ENCODE measurements at places on chromosomes 12 and 14.

DNA sequence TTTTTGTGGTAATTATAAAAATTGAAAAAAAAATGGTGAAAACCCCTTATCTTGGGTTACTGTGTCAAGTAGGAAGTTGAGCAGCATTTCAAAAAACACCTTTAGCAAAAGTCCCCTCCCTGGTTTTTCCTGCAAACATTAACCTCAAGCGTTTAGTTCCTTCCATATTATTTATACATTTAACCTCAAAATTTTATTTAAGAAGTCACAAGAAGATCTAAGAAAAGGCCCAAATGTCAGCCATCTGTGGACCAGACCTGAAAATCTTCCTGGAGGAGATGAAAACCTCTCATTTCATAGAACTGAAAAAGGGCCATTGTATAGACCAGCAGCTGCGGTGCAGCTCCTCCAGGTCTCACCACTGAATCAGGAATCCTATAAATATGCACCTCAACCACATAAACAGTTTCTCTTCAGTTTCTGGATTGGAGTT, 40.4 kb upstream of the BTG1 start:
- no peak for DNase-seq

GRCh38 chr14:76924371-76925096, 98.3 kb downstream of the LRRC74A start:
- DNase-seq = peak; percentile 63

GRCh38 chr12:131912518-131913274, 16.4 kb upstream of the PUS1 start:
- DNase-seq = peak; percentile 67

GRCh38 chr14:102544046-102544746, 34.6 kb upstream of the ANKRD9 start:
- no peak for DNase-seq

GRCh38 chr12:102093319-102093718, 26.6 kb downstream of the NUP37 start:
- DNase-seq = no peak

- no peak for DNase-seq
These were observed 979.4 kb downstream of the GALC start for GRCh38 chr14:87013583-87013982.

- DNase-seq = no peak
These were observed 452.9 kb downstream of the CCER1 start for GRCh38 chr12:90502070-90502469.

- DNase-seq = no peak
These were observed 18.7 kb downstream of the RNASE10 start for GRCh38 chr14:20524027-20524426.

DNA sequence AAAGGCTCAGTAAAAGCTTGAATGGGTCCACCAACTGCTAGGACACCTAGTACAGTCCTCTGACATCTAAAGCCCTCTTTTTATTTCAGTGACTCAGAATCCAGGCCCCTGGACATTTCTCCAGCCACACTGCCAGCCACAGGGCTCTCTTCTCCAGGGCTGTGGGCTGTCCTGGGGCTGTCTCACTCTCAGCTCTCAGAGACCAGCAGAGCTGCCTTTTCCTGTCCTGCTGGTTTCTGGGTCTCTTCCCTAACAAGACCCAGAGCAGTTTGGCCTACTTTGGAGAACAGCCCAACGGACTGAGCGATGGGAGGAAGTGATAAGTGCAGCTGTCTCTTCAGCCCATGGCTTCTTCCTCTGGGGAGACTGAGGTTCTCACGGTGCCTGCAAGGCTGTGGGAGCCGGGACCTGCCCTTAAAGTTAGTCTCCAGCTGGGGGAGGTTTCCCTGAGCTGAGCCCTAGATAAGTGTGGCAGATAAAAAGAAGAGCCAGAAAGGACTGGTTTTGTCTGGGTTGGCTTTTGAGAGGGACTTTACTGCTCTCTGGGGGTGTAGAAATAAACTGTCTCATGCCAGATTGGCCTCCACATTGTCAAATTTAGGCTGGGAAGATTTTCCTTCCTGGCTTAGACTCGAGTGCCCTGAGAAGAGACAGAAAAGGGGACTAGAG, 979.8 kb downstream of the VRK1 start:
- DNase-seq = no peak

DNA sequence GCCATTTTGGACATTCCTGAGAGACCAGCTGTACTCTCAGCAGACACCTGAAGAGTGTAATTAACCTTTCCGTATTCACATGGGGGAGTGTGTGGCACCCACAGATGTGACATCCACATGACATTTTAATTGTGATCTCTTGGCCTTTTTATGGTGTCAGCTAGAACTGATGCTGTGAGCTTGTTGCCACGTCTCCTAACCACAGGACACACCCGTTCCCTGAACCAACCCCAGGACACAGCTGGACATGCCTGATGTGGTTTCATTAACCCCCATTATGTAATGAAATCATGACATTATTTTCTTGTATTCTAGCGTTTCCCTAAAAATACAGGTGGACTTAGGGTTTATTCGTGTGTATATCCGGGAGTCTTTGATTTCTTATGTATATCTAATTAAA, 1036.1 kb downstream of the TMEM121 start:
- no peak for DNase-seq

GRCh38 chr14:41000350-41000749, 606.3 kb upstream of the LRFN5 start:
- no peak for DNase-seq

DNA sequence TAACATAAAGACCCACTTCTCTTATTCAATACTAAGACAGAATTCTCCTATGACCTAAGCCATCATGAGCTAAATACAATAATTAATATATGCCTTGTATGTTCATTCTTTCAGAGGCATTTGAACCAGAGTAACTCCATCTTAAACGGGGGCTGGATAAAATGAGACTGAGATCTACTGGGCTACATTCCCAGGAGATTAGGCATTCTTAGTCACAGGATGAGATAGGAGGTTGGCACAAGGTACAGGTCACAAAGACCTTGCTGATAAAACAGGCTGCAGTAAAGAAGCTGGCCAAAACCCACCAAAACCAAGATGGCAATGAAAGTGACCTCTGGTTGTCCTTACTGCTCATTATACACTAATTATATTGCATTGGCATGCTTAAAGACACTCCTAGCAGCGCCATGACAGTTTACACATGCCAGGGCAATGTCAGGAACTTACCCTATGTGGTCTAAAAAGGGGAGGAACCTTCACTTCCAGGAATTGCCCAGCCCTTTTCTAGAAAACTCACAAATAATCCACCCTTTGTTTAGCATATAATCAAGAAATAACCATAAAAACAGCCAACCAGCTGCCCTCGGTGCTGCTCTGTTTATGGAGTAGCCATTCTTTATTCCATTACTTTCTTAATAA, 260.7 kb downstream of the SSPN start:
- no peak for DNase-seq

DNA sequence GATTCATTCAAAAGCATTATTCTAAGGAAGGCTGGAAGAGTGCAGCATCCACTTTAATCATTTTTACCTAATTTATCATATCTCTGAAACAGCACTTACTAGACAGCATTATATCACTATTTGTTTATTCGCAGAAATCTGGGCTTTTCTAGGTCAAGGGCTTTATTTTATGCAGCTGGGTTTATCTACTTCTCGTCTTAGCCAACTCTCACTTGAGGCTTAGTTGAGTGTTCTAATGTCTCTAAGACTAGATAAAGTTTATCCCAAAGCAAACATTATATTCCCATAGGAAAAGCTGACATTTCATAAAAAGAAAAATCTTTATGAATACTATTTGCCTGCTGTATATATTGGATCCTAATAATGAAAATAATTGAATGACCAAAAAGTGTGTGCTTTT, 720.8 kb upstream of the FLRT2 start:
- DNase-seq = no peak

DNA sequence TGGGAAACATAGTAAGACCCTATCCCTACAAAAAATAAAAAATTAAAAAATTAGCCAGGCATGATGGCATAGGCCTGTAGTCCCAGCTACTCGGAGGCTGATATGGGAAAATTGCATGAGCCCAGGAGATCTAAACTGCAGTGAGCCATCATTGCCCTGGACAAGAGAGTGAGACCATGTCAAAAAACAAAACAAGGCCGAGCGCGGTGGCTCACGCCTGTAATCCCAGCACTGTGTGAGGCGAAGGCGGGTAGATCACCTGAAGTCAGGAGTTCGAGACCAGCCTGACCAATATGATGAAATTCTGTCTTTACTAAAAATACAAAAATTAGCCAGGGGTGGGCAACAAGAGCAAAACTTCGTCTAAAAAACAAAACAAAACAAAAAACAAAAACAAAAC, 51.6 kb downstream of the FAM186A start:
- no peak for DNase-seq
